ENCODE measurements at places on chromosomes 6 and 20.

- DNase-seq, result no peak
Measured at GRCh38 chr6:139686308-139686707, 311.9 kb upstream of the CITED2 start.

DNA sequence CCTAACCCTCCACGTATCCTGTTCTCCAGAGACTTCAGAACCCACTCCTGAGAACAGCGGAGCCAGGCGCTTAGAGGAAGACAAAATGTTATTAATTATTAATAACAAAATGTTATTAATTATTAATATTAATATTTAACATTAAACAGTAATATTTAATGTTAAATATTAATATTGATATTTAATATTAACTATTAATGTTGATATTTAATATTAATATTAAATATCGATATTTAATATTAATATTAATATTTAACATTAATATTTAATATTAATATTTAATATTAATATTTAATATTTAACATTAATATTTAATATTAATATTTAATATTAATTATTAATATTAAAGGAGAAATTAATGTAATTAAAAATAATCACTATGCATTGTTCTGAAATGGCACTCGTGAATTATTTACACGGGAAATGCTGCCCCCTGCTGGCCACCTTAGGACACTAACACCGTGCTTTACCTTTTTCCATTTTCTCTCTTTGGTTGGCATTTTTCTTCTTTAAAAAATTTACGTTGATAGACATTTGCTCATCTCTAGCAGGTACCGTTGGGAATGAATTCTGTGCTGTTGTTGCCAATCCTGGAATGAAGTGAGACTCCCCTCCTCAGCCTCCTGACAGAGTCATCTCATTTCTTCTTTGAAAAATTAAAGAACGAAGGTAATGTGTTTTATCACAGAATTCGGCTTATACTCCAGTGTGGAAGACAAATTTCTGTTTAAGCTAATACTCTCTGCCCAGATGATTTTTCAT lies 7.5 kb upstream of the GGTLC1 start:
- DNase-seq, result peak; percentile 33

GRCh38 chr6:167054987-167055386 lies 55.8 kb downstream of the CEP43 start:
- no peak for DNase-seq

DNA sequence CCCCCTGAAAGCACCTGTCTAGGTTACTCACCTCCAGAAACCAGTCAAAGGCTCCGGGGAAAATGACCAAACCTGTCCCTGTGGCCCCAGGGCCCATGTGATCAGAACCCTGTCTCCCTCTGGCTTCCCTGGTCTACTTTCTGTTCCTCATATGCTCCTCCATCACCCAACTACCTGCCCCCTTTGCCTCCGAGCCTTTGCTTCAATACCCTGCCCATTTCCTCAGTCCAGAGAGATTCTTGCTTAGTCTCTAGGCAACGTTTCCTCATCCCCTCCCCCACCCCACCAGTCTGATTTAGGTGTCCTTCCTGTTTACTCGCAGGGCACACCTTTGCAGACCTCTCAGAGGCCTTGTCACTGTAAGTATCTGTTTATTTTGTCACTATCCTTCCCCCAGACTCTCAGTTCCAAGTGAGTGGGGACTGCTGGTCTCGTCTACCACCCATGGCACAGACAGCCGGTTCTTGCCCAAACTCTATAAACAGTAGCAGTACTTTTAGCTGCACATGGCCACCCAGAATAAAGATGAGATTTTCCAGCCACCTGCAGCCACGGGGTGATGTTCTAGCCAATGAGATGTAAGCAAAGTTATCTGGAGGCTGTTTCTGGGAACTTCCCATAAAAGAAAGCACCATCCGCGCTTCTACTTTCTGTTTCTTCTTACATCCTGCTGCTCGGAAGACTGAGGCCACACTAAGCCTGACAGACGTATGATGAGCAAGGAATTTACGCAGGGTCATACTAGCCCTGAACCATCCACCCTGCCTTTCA lies 13.3 kb downstream of the ELOVL5 start:
- DNase-seq, result peak; percentile 32

GRCh38 chr6:155264693-155265320 lies 994 bp downstream of the CLDN20 start:
- DNase-seq, result no peak

GRCh38 chr20:38727607-38728190 lies 3.4 kb downstream of the SLC32A1 start:
- DNase-seq, result no peak

- DNase-seq, result no peak
Measured at GRCh38 chr6:108107102-108107501, 32.6 kb upstream of the OSTM1 start.

DNA sequence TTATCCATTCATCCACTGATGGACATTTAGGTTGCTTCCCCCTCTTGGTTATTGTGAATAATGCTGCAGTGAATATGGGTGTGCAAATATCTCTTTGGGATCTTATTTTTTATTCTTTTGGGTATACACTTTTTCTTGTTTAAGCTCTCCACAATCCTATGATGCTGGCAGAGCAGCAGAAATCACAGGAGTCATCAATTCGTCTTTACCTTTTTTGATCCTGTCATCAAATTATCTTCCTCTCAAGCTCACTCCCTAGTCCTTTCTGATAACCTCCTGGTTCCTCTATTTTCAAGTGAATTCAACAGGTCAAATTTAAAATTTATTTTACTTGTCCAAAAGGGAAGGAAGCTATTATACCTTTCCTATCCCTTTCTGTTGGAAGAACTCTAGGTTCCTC lies 89.1 kb downstream of the PLCG1 start:
- DNase-seq, result no peak

DNA sequence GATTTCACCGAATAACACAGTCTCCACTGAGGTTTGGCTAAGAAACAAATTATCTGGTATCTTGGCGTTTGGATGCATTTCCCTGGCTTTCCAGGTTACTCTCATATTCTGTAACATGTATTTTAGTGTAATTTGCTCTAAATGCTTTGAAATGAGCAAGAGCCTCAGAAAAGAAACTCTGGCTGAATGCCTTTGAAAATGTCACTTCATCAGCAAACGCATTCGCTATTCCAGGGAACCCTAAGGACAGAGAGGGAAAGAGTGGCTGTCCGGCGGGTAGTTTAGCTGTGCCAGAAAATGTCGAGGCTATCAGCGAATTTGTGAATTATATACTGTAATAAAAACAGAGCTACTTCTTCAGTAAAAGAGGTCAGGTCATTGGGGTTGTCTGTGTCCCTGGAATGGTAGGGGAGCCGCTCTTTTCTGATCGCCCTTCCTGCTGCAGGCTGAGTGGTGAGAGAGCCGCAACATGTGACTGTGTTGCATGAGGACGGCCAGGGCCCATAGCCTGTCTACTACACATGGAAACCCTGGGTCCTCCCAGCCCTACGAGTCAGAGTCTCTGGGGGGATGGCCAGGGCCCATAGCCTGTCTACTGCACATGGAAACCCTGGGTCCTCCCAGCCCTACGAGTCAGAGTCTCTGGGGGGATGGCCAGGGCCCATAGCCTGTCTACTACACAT lies 57.3 kb downstream of the SMOC2 start:
- no peak for DNase-seq
